Progenitor cell of endocrine pancreas (in vitro differentiated cells): ENCODE measurements at places on chromosomes 16 and 17. TPM values are rescaled to one million over a fixed set of nuclear protein-coding genes. Genes with fewer than 3 reads are reported as not detected.

Gene MYH8
- not detected in 2 replicates for total RNA-seq

Gene PPY
- total RNA-seq: 0.78 TPM in 1 of 2 replicates, not detected in the other

Gene VAT1L
- 0.67 and 1.1 TPM in 2 replicates for total RNA-seq

Gene KRT32
- not detected in 2 replicates for total RNA-seq

Gene SEPTIN12
- total RNA-seq: 0.78 TPM in 1 of 2 replicates, not detected in the other

Gene EPX
- total RNA-seq: not detected in 2 replicates

Gene CACNG5
- total RNA-seq: not detected in 2 replicates

Gene ZC3H7A
- 63.9 and 68.7 TPM in 2 replicates for total RNA-seq

Gene IGSF6
- not detected in 2 replicates for total RNA-seq

Gene PDILT
- not detected in 2 replicates for total RNA-seq

GRCh38 chr16:2992383-2993081 is 12.3 kb upstream of the PKMYT1 start:
- H3K36me3 ChIP-seq: no peaks in the 10 kb centered on the region
- peaks cover 2% of the 10 kb centered on the region for H3K4me1 ChIP-seq
- H3K4me3 ChIP-seq: no peak overlapping the region

- peak; percentile 41 for DNase-seq
- no peaks in the 10 kb centered on the region for H3K36me3 ChIP-seq
- H3K4me3 ChIP-seq: peak within 1 kb of the TSS; percentile 81
Observed at GRCh38 chr17:2025220-2025621, at the start of gene RTN4RL1. Gene RTN4RL1 (minus strand): TSS chr17:2025334. CDS start chr17:2024865, 469 bp downstream.

- DNase-seq: no peak
- H3K36me3 ChIP-seq: peaks cover 3% of the 10 kb centered on the region
- peaks cover 41% of the 10 kb centered on the region for H3K4me1 ChIP-seq
- no peak overlapping the region for H3K4me3 ChIP-seq
- H3K27me3 ChIP-seq: peaks cover 39% of the 10 kb centered on the region
Observed at GRCh38 chr17:72113751-72114150, 7.1 kb upstream of the SOX9 start.

DNA sequence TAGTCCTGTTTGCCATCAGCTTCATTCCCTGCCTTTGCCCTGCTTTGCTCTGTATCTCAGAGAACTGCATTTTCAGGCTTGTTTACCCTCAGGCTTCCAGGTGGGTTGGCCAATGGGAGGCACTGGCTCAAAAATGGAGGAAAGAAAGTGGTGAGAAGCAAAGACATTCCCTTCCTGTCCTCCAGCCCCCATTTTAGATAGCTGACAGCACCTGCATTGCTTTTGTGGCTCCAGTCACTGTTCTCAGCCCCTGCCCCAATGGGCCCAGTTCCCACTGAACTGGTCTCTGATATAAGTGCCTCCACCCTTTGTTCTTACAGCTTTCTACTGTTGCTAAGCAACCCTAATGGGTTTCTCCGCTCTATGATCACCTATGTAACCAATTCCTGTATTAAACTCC is 19.4 kb upstream of the SDK2 start:
- no peak overlapping the region for H3K27ac ChIP-seq
- H3K27me3 ChIP-seq: peaks cover 16% of the 10 kb centered on the region
- H3K4me3 ChIP-seq: no peak overlapping the region
- peaks cover 12% of the 10 kb centered on the region for H3K4me1 ChIP-seq
- DNase-seq: no peak
- no peaks in the 10 kb centered on the region for H3K36me3 ChIP-seq

DNA sequence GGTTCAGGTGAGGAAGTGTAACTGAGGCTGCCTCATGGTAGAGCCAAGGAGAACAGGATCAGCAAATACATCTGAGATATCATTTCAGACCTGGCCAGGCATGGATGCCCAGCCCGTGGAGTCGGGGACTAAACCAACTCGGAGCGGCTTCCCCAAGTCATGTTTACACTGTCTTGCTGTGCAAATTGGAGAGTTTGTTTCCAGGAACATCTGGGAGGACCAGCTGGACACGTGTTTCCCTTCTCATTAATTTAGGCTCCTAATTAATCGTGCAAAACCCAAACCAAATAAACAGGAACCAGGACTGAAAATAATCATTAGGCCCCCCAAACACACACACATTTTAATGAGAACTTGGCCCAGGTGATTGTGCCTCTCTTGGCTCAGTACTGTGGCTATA is 70.9 kb upstream of the SALL1 start:
- DNase-seq: no peak
- H3K27me3 ChIP-seq: peaks cover 39% of the 10 kb centered on the region
- H3K27ac ChIP-seq: no peak overlapping the region
- peaks cover 1% of the 10 kb centered on the region for H3K4me1 ChIP-seq
- H3K4me3 ChIP-seq: no peak overlapping the region

- no peak overlapping the region for H3K4me3 ChIP-seq
- no peak for DNase-seq
- H3K36me3 ChIP-seq: no peaks in the 10 kb centered on the region
- H3K4me1 ChIP-seq: peaks cover 12% of the 10 kb centered on the region
- peaks cover 3% of the 10 kb centered on the region for H3K27me3 ChIP-seq
Observed at GRCh38 chr16:74275711-74276110, 20.9 kb upstream of the PSMD7 start.

- H3K36me3 ChIP-seq: no peaks in the 10 kb centered on the region
- H3K27ac ChIP-seq: no peak overlapping the region
- no peaks in the 10 kb centered on the region for H3K27me3 ChIP-seq
Observed at GRCh38 chr17:69928611-69929010, 146.4 kb upstream of the KCNJ16 start.

- DNase-seq: no peak
- no peak overlapping the region for H3K27ac ChIP-seq
- peaks cover 7% of the 10 kb centered on the region for H3K4me1 ChIP-seq
Observed at GRCh38 chr16:12235110-12235509, 258.6 kb downstream of the SNX29 start.

- H3K4me1 ChIP-seq: peaks cover 11% of the 10 kb centered on the region
- H3K36me3 ChIP-seq: peaks cover 12% of the 10 kb centered on the region
- H3K4me3 ChIP-seq: no peak overlapping the region
- no peaks in the 10 kb centered on the region for H3K27me3 ChIP-seq
- DNase-seq: no peak
Observed at GRCh38 chr16:16032271-16032979, 83.0 kb downstream of the ABCC1 start.

GRCh38 chr16:57042157-57043111 is 49.9 kb upstream of the CPNE2 start:
- DNase-seq: no peak
- H3K4me3 ChIP-seq: no peak overlapping the region
- H3K36me3 ChIP-seq: no peaks in the 10 kb centered on the region
- no peaks in the 10 kb centered on the region for H3K4me1 ChIP-seq

GRCh38 chr17:21157586-21158370 is 31.0 kb downstream of the DHRS7B start:
- no peak for DNase-seq
- no peak overlapping the region for H3K4me3 ChIP-seq
- H3K36me3 ChIP-seq: peaks cover 15% of the 10 kb centered on the region
- H3K27ac ChIP-seq: no peak overlapping the region
- H3K27me3 ChIP-seq: no peaks in the 10 kb centered on the region

GRCh38 chr17:77924757-77925336 is 33.7 kb upstream of the TNRC6C start:
- no peak for DNase-seq
- no peak overlapping the region for H3K27ac ChIP-seq
- H3K4me1 ChIP-seq: peaks cover 17% of the 10 kb centered on the region
- H3K4me3 ChIP-seq: no peak overlapping the region
- H3K27me3 ChIP-seq: peaks cover 50% of the 10 kb centered on the region
- peaks cover under 1% of the 10 kb centered on the region for H3K36me3 ChIP-seq

- DNase-seq: no peak
- no peaks in the 10 kb centered on the region for H3K36me3 ChIP-seq
- H3K4me1 ChIP-seq: peaks cover 22% of the 10 kb centered on the region
- peaks cover 52% of the 10 kb centered on the region for H3K27me3 ChIP-seq
- no peak overlapping the region for H3K4me3 ChIP-seq
Observed at GRCh38 chr17:28982131-28982793, 23.6 kb downstream of the SEZ6 start.

GRCh38 chr16:54620197-54620596 is 310.5 kb upstream of the IRX5 start:
- no peak for DNase-seq
- H3K27me3 ChIP-seq: peaks cover 63% of the 10 kb centered on the region
- no peak overlapping the region for H3K4me3 ChIP-seq
- H3K27ac ChIP-seq: no peak overlapping the region
- no peaks in the 10 kb centered on the region for H3K4me1 ChIP-seq

GRCh38 chr16:89167425-89167941 is 4.1 kb upstream of the CDH15 start:
- no peak overlapping the region for H3K27ac ChIP-seq
- H3K36me3 ChIP-seq: no peaks in the 10 kb centered on the region
- peak; percentile 96 for DNase-seq
- H3K4me1 ChIP-seq: peaks cover 7% of the 10 kb centered on the region
- H3K4me3 ChIP-seq: no peak overlapping the region

GRCh38 chr17:42460371-42460770 is 1.7 kb downstream of the ATP6V0A1 start:
- H3K4me1 ChIP-seq: peaks cover 39% of the 10 kb centered on the region
- DNase-seq: no peak
- peak overlapping the region; percentile 89 for H3K4me3 ChIP-seq
- no peaks in the 10 kb centered on the region for H3K27me3 ChIP-seq
